ENCODE measurements at places on chromosomes 11 and 22.
A peak's percentile ranks its signal among the peaks of the same experiment; 100 is the strongest.

- no peak overlapping the region for H3K27ac ChIP-seq
- no peak for DNase-seq
- H3K36me3 ChIP-seq: peaks cover 1% of the 10 kb centered on the region
- no peaks in the 10 kb centered on the region for H3K27me3 ChIP-seq
- H3K4me1 ChIP-seq: peaks cover 13% of the 10 kb centered on the region
- H3K4me3 ChIP-seq: no peak overlapping the region
Observed at GRCh38 chr11:8224161-8224591, 39.5 kb downstream of the LMO1 start.

GRCh38 chr22:35997438-35997837 is 31.2 kb downstream of the RBFOX2 start:
- no peaks in the 10 kb centered on the region for H3K4me1 ChIP-seq
- H3K27me3 ChIP-seq: no peaks in the 10 kb centered on the region
- no peak overlapping the region for H3K27ac ChIP-seq
- DNase-seq: no peak
- H3K4me3 ChIP-seq: no peak overlapping the region

GRCh38 chr11:86632499-86633269 is 39.7 kb downstream of the ME3 start:
- H3K27me3 ChIP-seq: no peaks in the 10 kb centered on the region
- peak overlapping the region; percentile 22 for H3K4me3 ChIP-seq
- no peaks in the 10 kb centered on the region for H3K4me1 ChIP-seq
- peak; percentile 12 for DNase-seq
- no peak overlapping the region for H3K27ac ChIP-seq

DNA sequence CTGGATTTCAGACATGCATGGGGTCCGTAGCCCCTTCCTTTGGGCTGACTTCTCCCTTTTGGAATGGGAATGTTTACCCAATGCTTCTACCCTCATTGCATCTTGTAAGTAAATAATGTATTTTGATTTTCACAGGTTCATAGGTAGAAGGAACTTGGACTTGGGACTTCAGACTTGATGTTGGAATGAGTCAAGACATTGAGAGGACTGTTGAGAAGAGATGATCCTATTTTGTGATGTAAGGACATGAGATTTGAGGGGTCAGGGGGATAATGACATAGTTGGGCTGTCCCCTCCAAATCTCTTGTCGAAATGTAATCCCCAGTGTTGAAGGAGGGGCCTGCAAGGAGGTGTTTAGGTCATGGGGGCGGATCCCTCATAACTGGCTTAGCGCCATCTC is 933 bp upstream of the KRTAP5-10 start:
- H3K4me1 ChIP-seq: peaks cover 2% of the 10 kb centered on the region
- no peak for DNase-seq
- no peak overlapping the region for H3K4me3 ChIP-seq
- no peaks in the 10 kb centered on the region for H3K36me3 ChIP-seq
- peaks cover 3% of the 10 kb centered on the region for H3K27me3 ChIP-seq

- no peak overlapping the region for H3K27ac ChIP-seq
- H3K36me3 ChIP-seq: no peaks in the 10 kb centered on the region
- no peak overlapping the region for H3K4me3 ChIP-seq
Observed at GRCh38 chr22:22410121-22410520, 98.4 kb downstream of the ZNF280B start.

DNA sequence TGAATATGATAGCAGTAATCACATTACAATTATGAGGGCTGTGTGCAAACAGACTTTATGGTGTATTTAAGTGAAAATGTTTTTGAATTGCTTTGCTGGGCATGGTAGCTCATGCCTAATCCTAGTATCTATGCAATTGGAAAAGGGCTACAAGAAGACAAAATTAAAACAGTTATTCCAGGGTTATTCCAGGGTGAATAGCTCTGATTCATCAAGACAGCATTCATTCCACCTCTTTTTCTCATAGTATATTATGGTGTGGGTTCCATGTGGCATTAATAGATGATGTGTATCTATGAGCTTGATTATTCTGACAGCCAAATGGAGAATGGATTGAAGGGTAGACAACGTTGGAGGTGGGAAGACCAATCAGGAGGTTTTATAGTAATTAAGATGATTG is 12.1 kb upstream of the SIDT2 start:
- no peaks in the 10 kb centered on the region for H3K4me1 ChIP-seq
- peaks cover 94% of the 10 kb centered on the region for H3K36me3 ChIP-seq
- no peak overlapping the region for H3K27ac ChIP-seq
- no peak overlapping the region for H3K4me3 ChIP-seq
- H3K27me3 ChIP-seq: no peaks in the 10 kb centered on the region
- DNase-seq: no peak

Data from neuronal stem cell (in vitro differentiated cells).